ENCODE measurements at places on chromosomes 6 and 20.
A peak's percentile ranks its signal among the peaks of the same experiment; 100 is the strongest.

DNA sequence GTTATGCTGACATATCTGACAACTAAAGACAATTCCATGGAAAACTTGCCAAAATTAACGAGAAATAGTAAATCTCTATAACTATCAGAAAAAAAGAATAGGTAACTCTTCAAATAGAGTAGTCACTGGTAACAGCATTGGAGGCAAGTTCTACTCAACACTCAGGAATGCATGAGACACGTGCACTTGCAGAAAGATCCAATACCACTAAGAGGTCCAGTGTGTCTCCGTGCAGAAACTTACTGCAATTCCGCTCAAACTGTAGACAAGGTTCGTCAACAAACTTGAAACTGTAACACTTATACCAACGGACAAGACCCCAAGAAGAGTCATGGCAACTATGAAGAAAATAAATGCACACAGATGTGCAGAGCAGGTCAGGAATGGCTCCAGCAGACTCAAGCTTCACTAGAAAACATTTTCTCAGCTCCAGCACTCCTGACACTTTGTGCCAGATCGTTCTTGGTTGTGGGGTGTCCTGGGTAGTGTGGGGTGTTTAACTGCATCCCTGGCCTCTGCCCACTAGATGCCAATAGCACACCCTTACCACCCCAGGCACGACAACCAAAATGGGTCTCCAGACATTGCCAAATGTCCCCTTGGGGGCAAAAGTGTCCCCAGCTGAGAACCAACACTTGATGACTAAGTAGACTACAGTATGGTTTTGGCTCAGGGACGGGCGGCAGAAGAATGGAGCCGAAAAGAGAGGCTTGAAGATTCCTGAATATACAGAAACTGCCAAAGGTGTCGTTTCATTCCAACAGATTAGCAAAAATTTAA is 134.8 kb downstream of the DTNBP1 start:
- no peak for DNase-seq

GRCh38 chr20:50304923-50305635 is 114.4 kb downstream of the CEBPB start:
- no peak for DNase-seq

DNA sequence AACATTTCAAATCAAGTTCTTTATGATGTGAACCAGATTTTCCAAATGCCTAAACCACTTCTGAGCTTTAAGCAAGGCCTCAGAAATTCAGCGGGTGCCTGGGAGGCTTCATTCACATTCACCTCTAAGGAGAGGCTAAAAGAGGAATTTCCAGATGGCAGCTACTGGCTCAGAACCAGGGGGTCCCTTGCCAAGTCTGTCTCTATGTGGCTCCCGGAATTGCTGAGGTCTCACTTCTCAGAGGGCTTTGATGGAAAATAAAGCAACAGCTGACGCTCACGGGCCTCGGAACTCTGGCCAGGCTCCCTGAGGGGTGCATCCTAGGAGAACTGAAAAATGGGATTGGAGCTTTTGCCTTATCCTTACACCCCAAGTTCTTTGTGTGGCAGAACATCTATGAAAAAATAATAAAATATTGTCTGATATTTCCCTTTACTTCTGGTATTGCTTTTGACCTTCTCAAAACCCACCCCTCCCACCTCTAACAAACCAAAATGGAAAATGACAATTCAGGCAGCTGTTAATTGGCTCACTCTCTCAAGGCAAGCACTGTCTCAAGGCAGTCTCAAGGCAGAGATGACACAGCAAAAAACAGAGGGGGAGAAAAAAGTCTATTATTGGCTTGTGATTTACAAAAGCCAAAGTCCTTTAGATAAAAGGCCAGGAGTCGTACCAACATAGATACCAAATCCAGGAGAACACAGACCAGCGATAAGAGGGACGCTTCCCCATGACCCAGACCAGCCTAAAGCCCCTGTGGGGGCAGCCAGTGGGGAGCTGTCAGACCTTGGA is 21.8 kb upstream of the LRRN4 start:
- DNase-seq, result no peak

GRCh38 chr20:56843817-56844216 is 214.7 kb downstream of the TFAP2C start:
- DNase-seq, result no peak

GRCh38 chr20:47782920-47783552 is 2.2 kb downstream of the SULF2 start:
- DNase-seq, result no peak

- no peak for DNase-seq
Measured at GRCh38 chr6:12136905-12137304, 124.8 kb downstream of the HIVEP1 start.

GRCh38 chr6:159959976-159960384 is 8.9 kb upstream of the IGF2R start:
- DNase-seq, result no peak

GRCh38 chr6:134553936-134554335 is 236.0 kb upstream of the SGK1 start:
- DNase-seq, result no peak

DNA sequence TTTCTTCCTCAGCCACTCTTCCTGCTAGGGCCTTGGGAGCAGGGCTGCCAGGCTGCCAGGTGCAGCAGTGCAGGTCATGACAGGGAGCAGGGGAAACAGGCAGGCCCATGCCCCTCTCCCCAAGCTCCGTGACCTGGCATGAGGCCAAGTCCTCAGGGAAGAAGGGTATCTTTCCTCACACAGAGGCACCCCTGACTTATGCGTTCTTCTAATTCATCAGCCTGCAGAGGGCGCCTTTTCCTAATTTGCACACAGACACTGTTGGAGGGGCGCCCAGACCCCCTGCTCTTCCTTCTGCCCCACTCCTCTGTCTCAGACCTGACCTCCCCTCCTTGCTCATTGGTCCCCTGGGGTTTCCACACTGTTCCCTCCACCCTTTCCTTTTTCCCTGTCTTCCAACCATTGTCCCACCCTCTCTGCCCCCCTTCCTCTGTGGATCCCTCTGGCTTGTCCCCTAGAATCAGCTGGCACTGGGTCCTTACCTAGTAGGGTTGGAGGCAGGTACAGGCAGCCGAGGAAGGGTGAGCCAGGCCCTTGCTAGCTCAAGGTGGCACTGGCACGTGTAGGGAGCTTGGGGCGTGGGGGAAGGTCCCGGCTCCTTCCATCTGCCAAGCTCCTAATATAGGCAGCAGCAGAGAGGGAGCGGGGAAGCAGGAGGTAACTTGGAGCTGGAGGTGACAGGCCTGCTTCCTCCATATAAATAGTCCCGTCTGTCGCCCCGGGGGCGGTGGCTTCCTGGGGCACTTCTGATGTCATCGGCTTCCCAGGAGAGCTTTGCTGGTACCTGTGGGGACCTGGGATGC is 154.9 kb upstream of the MLN start:
- no peak for DNase-seq

DNA sequence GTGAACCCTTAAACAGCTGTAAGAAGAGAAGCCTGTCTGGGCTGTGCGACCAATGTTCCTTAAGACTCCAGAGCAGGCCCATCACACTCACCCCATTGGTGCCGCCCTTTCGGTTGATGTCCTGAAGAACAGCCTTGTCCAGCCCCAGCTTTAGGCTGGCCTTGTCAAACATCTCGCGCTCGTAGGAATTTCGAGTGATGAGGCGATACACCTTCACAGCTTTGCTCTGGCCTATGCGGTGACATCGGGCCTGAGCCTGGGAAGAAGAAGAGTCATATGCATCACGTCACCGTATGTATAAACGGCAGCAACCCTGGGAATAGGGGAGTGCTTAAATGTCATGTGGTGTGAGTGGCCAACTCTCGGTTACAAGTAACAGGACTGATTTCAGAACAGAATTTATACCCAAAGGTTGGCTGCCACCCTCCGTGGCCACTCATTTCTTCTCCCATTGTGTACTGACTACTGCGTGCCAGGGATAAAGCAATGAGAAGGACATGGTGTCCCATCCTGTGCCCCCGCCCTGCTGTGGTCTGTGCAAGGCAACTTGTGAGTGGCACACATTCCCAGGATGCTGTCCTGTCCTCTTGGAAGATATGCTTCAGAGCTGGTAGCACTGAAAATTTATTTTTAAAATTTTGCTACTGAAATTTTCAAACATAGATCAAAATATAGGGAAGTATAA is 90.7 kb upstream of the EMILIN3 start:
- no peak for DNase-seq

DNA sequence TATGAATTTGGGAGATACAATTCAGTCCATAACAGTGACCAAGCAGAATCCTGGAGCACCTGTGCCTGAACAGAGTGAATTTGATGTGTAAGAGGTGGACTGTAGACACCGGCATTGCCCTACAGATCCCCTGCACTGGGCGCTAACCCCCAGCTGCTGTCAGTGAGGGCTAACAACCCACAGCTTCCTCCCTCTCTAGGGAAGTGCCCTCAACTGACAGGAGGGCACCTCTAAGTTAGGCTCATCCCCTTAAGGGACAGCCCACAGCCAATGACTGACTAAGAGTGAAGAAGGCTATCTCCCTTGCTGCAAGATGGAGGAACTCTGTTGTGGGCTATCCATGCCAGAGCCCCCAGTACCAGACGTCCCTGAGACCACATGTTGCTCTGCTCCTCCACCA is 15.3 kb upstream of the BPIFB1 start:
- DNase-seq, result no peak

DNA sequence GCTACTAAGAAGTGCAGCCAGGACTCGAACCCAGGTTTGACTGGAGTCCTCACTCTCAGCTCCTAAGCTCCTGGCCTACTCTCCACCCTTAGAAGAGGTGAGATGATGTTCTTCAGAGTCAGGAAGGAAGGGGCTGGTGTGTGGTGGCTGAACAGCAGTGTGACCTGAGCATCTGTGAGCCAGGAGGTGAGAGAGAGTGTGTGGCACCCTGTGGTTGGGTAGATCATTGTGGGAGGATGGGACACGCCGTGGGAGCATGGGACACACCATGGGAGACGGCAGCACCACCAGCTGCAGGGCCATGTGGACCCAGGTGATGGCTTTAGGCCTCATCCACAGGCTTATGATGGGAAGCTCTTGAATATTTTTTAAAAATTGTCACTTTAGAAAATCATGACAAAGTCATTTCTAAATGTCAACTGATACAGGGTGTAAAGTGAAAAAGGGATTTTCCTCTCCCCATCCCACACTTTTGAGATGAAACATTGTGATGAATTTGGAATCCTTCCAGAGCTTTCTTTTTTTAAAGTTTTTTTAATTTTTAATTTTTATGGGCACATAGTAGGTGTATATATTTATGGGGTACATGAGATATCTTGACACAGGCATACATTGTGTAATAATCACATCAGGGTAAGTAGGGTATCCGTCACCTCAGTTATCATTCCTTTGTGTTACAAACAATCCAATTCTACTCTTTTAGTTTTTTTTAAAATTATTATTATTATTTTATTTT is 31.6 kb downstream of the SRC start:
- no peak for DNase-seq

- no peak for DNase-seq
Measured at GRCh38 chr6:44967481-44967880, 360.6 kb upstream of the RUNX2 start.

DNA sequence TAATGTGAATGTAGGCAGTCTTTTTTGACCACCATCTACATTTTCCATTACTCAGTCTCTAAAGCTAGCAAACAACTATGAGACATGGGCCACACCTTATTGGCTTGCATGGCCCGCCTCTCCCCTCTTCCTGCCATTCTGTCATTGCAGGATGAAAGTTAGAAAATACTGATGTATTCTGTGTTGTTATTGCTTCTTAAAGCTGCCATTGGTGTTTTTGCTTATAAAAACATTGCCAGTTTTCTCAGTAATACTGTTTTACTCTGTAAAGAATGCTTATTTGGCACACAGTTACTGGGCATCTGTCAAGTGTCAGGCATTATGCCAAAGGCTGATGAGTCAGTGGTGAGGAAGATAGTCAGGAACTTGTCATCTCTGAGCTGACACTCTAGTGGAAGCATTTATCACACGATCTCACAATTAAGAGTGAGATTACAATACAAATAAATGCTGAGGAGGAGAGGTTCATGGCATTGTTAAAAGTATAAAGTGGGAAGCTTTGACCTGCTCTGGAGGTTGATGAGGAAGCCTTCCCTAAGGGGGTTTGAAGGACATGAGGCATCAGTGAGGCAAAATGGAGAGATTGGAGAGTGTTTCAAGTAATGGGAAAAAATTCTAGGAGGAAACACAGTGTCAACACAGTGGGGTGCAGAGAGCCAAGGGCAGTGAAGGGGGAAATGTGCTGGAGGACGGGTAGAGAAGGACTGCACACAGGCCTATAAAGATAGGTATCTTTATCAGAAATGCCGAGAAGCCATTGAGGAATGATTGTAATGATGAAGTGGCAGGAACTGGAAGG is 14.7 kb downstream of the KLHL32 start:
- no peak for DNase-seq

DNA sequence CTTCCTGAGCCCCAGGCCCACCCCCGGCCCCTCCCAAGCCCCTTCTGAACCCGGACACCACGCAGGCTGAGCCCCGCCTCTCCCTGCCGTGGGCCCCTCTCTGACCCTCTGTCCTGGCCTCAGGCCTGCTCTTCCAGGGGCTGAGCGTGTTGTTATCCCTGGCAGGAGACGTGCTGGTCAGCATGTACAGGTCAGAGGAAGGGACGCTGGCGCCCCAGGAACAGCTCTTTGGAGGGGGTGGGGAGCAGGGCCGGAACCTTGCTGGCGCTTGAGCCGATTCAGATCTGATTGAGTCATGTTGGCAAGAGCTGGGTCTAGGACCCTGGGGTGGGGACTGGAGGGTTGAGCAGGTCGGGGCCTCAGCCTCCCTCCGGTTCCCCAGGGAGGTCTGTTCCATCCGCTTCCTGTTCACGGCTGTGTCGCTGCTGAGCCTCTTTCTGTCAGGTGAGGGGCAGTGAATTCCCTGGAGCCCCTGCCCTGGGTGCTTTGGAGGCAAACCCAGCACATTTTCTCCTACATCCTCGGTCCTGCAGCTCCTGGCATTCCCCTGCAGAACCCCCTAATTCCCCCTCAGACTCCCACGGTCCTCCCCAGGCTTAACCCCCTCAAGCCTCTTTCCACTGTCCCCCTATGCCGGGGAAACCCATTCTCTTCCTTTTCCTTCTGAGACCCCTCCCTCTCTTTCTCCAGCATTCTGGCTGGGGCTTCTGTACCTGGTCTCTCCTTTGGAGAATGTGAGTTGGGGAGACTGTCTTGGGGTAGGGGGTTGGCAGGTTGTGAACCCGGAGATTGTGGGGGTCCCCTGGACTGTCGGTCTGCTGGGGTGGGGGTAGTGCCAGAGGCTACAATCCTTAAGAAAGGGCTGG is 2.0 kb downstream of the SPAG4 start:
- no peak for DNase-seq

- DNase-seq, result no peak
Measured at GRCh38 chr6:44179072-44179536, 20.5 kb downstream of the CAPN11 start.

DNA sequence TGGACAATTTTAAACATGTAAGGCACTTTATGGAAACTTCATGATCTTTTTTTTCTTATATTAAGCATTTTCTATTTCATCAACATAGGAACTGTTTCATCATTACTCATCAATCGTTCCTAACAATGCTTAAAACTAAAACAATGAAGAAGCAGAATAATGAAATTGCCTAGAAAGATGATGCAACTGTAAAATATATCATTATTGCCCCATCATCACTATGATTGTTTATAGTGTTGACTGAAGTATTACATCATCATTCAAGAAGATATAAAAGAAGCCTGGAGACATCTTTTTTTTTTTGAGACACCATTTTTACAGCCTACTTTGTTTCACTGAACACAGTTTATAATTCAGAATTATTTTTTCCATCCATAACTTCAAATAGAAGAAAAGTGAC is 147.2 kb downstream of the TRDN start:
- DNase-seq, result no peak

GRCh38 chr20:10536531-10536930 is 101.4 kb downstream of the SLX4IP start:
- peak; percentile 52 for DNase-seq

GRCh38 chr6:152057832-152058498 is 250.5 kb downstream of the ESR1 start:
- no peak for DNase-seq

Data from T-helper 2 cell (primary cell).